ENCODE measurements at places on chromosomes 2 and 18. TPM values are rescaled to one million over a fixed set of nuclear protein-coding genes. Genes with fewer than 3 reads are reported as not detected.

Gene STAT4
- 6.5 TPM for polyA plus RNA-seq

Gene MAPK4
- 1.1 TPM for polyA plus RNA-seq

DNA sequence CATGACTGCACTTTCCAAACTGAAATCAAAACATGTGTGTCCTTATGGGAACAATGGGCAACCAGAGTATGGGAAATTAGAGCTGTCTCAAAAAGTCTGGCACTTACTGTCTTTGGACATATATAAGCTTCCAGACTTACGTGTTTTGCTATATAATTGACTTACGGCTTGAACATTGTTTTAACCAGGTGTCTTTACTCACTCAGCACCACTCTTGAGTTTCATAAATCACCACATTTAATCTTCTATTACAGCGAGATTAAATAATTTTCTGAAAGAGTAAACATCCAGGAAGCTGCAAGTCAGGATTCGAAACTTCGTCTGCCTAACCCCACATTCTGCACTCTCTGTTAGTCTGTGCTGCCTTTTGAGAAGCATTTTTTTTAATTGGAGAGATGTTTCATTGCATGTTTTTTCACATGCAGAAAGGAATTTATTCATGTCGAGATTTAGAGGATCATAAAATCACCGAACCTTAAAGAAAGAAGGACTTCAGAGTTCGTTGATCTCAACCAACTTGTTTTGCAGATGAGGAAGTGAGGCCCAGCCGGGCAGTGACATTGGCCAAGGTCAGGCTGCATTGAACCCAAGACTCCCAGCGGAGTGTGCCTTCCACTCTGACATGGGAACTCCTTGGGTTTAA is 137.3 kb downstream of the SETBP1 start:
- no peaks in the 10 kb centered on the region for H3K36me3 ChIP-seq
- peak; percentile 25 for DNase-seq
- no peak overlapping the region for H3K27ac ChIP-seq
- H3K4me1 ChIP-seq = no peaks in the 10 kb centered on the region

DNA sequence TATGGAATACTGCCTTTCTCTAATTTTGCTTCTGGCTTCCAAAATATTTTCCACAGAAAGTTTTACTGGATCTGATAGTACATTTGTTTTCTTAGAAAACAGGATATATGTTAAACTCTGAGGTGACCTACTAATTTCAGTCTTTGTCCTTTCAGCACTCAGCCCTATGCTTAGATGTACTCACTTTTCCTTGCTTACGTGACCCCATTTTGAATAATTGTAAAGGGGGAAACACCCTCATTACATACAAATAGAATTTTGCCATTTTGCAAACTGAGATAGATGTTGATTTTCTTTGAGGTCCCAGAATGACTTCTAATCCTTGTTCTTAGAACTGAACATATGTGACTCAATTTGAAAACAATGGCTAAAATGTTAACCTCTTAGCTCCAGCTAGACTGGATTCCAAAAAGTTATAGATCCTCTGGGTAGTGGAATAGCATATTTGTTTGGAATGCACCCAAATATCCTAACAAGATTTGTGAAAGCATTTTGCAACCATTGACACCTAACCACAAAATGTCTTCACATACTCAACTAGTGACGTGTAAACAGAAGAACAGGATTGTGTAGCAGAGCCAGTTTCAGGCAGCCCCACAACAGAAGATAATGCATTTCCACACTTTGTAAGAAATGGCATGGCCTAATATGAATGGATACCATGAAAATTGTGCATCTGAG is 44.8 kb upstream of the EHBP1 start:
- H3K27me3 ChIP-seq = no peaks in the 10 kb centered on the region
- peak overlapping the region; percentile 41 for H3K27ac ChIP-seq
- no peak overlapping the region for H3K4me3 ChIP-seq

Gene ERBB4
- 1.5 TPM for polyA plus RNA-seq
